Hepatic stellate cell (primary cell): ENCODE measurements at places on chromosomes 11 and 22.

DNA sequence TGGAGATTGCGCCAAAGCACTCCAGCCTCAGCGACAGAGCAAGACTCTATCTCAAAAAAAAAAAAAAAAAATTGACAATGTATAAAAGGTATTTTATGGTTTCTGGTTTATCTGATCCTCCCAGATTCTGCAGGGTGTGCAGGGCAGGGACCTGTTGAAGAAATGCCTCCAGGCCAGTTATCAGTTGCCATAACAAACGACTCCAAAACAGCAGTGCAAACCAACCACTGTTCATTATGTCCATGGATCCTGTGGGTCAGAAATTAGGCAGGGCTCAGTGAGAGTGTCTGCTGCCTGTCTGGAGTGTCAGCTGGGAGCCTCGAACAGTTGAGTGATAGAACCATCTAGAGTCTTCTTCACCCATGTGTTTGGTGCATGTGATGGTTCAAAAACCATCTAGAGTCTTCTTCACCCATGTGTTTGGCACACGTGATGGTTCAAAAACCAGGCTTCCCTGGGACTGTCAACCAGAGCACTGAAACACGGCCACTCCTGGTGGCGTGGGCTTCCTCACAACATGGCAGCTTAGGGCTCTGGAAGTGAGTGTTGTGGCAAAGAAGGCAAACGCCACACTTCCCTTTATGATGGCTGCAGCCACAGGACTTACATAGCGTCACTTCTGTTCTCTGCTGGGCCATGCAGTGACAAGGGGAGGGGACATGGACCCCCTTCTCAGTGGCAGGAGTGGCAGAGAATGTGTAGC lies 115.1 kb upstream of the CRYBB3 start:
- DNase-seq: no peak

DNA sequence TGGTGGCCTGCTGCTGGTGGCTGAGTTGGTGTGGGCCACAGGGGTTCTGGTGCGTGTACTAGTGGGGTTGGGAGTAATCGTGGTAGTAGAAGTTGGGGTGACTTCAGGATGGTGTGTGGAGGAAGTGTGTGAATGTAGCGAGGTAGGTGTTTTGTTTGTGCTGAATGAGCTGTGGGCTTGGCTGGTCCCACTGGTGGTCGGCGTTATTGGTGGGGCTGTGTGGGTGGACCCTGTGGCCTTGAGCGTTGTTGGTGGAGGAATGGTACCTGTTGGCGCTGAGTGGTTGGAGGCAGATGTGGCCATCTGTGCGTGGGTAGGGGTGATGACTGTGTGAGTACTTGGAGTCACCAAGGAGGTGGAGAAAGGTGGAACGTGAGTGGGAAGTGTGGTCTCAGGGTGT lies 18.4 kb downstream of the MUC6 start:
- no peak for DNase-seq

- DNase-seq: peak; percentile 70
Measured at GRCh38 chr11:20097319-20098221, 62.7 kb downstream of the DBX1 start.

DNA sequence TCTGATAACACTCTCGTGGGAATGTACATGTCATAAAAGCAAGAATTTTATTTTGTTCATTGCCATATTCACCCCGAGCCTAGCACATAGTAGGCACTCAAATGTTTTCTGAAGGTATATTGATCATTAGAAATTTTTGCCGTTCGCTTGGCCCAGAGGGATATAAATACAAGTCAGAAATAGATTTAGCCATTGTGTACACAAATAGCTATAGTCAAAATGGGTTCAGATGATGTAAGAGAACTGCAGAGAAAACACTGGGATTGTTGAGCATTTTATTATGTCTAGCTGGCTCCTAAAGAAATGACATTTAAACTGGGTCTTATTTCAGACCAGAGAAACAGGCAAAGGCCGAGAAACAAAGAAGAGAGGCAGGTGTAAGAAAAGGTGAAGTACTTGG lies 49.3 kb downstream of the MCAM start:
- no peak for DNase-seq

DNA sequence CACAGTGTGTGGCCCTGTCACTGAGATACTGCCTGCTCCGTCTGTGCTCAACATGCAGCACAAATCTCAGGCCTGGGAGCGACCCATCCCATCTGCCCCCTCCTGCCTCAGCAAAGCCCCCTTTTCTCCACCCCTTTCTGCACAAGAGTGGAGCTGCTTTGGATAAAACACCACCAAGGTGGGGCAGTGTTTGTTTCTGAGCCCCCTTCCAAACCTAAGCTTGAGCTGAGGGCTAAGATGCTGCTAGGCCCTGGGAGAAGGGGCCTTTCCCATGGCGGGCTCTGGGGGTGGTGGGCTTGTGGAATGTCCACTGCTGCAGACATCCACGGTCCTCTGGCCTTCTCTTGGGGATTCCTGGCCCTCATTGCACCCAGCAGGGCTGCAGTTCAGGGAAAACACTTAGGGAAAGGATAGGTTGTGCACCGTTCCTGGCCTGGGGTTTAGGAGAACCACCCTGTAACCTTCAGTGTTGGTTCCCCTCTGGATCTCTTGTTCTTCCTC lies 594.1 kb downstream of the TBC1D22A start:
- no peak for DNase-seq
